ENCODE measurements at places on chromosomes 12 and 14. TPM values are rescaled to one million over a fixed set of nuclear protein-coding genes. Genes with fewer than 3 reads are reported as not detected.

- no peaks in the 10 kb centered on the region for H3K4me1 ChIP-seq
- no peaks in the 10 kb centered on the region for H3K36me3 ChIP-seq
- no peak overlapping the region for H3K4me3 ChIP-seq
- no peaks in the 10 kb centered on the region for H3K27me3 ChIP-seq
- no peak for DNase-seq
Observed at GRCh38 chr12:131027876-131028586, 74.3 kb downstream of the ADGRD1 start.

TMEM263 gene
- total RNA-seq = 25.3 TPM

ESR2 gene
- total RNA-seq = 0.52 TPM

ACOT4 gene
- total RNA-seq = 0.76 TPM

TROAP gene
- total RNA-seq = 22.1 TPM

All from thymus (tissue), 14 donors.